ENCODE measurements at places on chromosomes 7 and 10.

DNA sequence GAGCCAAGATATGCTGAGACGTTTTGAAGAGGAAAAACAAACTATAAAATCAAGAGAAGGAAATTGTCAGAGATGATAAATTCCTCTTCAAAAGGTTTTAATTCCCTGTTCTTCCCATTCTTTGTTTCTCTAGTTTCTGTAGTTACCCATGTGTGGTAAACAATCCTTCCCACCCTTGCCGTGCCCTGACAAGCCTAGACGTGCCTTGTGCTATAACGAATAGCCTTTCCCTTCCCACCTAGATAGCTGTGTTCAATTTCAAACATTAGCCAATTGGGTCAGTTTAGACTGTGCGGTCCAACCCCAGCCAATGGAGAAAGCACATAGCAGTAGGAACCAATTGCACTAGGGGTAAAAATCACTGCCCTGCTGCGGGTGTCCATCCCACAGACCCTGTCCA lies 138.1 kb downstream of the RALA start:
- DNase-seq = no peak

- DNase-seq = no peak
These were observed 158.9 kb upstream of the TNRC18 start for GRCh38 chr7:5582532-5582935.

- DNase-seq = no peak
These were observed 37.8 kb upstream of the PITRM1 start for GRCh38 chr10:3210251-3210877.

DNA sequence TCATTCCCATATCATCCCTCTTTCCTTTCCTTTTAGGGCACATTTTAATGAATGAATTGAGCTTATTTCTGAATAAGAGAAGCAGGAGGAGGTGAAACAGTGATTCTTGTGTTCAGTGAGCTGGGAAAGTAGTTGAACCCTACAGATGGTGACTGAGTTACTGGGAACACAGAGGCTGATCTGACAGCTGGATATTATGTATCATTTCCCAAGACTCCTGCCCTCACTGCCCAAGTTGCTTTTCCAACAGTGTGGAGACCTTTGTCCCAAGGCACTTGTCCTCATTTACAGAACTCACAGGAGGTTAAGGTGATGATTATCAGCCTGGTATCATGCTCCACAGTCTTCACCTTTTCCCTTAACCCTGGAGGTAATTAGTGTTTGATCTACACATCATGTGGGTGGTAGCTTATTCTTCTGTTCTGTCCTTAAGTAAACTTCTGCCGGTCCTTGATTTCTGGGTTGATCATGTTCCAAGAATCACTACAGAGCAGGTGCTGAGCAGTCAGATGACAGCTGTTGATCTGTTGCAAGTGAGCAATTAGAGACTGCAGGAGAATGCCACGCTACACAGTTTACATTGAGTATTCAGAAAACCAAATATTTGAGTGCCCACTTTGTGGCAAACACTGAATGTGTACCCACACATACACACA lies 2.6 kb downstream of the PRLHR start:
- no peak for DNase-seq

GRCh38 chr7:2259480-2259879 lies 17.5 kb downstream of the NUDT1 start:
- no peak for DNase-seq

DNA sequence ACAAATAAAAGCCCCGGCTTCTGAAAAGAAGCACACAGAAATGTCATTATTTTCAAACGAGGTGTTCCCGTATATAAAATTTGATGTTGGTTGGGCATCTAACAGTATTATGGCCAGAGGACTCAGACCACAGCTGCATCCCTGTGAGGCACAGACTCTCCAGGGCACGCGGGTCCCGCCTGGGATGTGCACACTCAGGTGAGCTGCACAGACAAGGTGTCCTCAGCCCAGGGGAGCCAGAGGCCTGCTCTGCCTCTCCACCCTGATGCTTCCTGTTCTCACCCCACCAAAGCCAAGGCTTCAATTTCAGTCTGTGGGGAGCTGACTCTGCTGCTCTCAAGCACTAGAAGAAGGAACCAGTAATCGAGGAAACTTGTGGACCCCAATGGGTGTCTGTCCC lies 1.7 kb upstream of the CYP2E1 start:
- DNase-seq = no peak

DNA sequence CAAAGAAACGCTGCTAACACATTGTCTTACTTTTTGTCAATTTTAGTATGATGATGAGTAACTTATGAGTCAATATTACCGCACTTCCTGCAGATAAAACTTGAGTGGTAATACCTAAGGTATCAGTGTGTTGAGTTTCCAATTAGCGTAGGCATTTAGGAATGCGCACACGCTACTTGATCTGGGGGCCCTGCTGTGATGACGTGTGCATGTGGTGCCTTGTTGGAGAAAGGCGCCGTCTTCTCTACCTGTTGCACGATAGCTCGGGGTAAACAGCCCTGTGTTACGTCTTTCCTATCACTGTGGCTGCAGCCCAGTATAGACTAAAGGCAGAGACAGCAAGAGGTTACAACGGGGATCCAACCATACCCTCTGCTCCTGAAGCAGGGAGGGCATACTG lies 476.8 kb upstream of the ADARB2 start:
- no peak for DNase-seq

DNA sequence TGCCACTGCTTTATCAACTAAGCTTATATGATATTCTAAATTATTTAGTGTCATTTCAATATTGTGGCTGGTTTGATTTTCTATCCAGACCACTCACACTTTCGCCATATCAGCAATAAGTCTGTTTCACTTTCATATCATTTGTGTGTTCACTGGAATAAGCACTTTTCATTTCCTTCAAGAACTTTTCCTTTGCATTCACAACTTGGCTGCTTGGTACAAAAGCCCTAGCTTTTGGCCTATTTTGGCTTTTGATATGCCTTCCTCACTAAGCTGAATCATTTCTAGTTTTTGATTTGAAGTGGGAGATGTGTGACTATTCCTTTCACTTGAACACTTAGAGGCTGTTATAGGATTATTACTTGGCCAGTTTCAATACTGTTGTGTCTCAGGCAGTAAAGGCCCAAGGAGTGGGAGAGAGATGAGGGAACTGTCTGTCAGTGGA lies 120.9 kb upstream of the NAMPT start:
- DNase-seq = no peak

- DNase-seq = no peak
These were observed 63.5 kb upstream of the LRRN3 start for GRCh38 chr7:111027396-111027795.

Data from stimulated activated CD4-positive, alpha-beta T cell treated with anti-CD3 and anti-CD28 coated beads, Interleukin-4, amount 100 ng/mL, for 4 hours (primary cell).